Kidney glomerular epithelial cell (primary cell): ENCODE measurements at places on chromosomes 2 and 18.
A peak's percentile ranks its signal among the peaks of the same experiment; 100 is the strongest.

GRCh38 chr2:104685591-104685990 is 168.3 kb upstream of the POU3F3 start:
- no peak for DNase-seq

DNA sequence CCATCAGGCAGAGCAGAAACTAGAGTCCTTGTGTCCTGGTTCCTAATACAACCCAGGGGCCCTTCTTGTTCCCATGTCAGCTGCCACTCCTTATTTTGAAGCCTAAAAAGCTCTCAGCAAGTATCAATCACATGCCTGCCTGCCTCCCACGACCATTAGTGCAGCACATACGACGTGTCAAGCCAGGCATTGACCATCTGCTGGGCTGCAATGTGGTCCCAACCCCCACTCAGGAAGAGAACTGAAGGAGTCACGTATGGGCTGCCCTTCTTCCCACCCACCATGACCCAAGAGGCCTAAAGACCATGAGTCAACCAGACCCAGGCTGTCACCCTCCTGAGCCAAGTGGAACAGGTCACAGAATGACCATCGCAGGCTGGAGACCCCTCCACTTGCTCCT is 98.8 kb downstream of the KLHL29 start:
- DNase-seq, result no peak

DNA sequence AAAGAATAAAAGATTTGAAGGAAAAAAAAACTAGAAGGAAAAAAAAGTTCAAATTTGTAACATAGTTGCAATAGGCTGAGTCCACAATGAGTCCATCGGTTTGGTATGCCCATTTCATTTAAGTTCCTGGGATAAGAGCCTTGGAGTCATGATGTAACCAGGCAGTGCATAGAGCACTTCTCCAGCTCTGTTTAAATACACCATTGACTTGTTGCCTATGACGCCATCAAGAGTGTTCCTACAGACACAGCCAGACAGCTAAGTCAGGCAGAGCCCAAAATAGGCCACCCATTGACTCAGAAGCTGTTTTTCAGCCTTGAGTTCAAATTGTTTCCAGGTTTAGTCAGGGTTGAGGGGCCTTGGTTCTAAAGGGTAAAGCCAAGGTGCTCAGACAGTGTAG is 44.9 kb downstream of the SOCS6 start:
- DNase-seq, result peak; percentile 28

GRCh38 chr2:241502281-241502680 is 6.1 kb downstream of the STK25 start:
- no peak for DNase-seq

DNA sequence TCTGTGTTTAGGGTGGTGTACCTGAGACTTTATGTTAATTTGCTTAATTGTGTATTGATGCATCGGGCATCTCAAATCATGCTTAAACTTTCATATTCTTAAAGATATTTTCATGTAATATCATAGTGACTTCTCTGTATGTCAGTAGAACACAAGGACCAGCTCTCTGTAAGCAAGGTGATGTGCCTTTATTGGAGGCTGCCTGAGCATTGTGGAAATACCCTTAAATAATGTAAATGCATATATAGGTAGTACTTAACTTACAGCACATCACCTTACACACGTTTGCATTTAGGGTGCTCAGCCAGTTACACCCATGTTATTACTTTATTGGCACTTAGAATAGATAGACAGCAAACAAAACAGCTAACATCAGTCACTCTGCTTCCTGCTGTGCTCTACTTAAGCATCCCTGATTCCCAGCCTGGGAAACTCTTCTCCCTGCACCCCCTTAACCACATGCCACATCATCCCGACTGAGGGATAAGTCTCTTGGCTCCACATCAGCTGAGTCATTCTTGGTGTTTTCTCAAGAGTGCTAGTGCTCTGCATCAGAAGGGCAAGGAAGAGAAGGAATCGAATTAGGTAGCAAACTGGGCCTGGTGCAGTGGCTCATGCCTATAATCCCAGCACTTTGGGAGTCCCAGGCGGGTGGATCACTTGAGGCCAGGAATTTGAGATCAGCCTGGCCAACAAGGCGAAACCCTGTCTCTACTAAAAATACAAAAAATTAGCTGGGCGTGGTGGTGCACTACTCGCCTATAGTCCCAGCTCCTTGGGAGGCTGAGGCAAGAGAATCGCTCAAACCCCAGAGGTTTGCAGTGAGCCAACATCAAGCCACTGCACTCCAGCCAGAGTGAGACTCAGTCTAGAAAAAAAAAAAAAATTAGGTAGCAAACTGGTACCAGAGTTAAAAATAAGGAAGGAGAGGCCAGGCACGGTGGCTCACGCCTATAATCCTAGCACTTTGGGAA is 108.7 kb downstream of the MAP3K20 start:
- DNase-seq, result peak; percentile 95

DNA sequence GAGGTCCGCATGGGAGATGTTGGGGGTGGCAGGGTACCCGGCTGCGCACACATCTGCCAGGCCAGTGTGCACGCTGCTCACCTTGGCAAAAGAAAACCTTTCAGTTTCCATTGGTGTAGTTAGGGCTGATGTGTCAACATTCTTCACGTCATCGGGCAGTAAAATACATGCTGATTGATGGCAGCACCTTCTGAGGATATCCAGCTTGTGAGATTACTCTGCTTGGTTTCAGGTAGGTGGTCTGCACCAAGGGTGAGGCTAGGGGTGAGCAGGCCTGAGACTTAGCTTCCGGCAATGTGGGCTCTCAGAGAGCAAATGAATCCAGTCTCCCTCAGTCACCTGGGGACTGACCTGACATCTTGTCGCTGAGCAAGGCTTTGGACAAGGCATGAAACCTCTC is 19.3 kb upstream of the ACKR3 start:
- DNase-seq, result no peak

GRCh38 chr2:48845684-48846083 is 90.2 kb upstream of the LHCGR start:
- DNase-seq, result no peak

GRCh38 chr2:94880507-94880906 is 9.3 kb downstream of the TEKT4 start:
- no peak for DNase-seq
